Mesendoderm (in vitro differentiated cells): ENCODE measurements at places on chromosomes 11 and 22.

GRCh38 chr11:16841984-16842383 lies 103.5 kb downstream of the C11orf58 start:
- DNase-seq = no peak
- no peak overlapping the region for H3K27ac ChIP-seq
- H3K4me3 ChIP-seq = no peak overlapping the region
- H3K27me3 ChIP-seq = no peaks in the 10 kb centered on the region

DNA sequence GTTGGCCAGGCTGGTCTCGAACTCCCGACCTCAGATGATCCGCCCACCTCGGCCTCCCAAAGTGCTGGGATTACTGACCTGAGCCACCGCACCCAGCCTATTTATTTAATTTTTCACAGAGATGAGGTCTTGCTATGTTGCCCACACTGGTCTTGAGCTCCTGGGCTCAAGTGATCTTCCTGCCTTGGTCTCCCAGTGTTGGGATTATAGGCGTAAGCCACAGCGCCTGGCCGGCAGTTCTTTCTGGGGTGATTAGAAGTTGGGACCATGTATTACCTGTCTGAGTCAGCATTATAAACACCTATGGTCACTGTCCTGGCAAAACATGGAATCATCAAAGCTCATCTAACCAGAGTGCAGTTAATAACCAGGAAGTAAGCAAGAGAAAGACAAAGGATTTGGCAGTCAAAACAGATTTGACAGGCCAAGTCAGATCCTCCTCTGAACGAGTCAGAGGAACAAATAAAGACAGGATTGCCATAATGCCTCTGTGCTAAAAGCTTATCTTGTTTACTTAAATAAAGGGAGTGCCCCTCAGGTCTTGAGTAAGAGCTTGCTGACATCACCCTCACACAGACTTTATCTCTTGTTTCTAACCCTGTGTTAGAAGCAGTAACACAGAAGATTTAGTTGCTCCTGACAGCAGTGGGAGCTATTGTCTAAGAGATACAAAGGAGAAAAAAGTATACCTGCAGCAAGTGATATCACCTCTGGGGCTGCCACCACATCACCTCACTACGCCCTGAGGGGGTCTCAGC lies 3.7 kb downstream of the SERPIND1 start:
- no peaks in the 10 kb centered on the region for H3K36me3 ChIP-seq
- peak; percentile 83 for DNase-seq
- H3K27me3 ChIP-seq = no peaks in the 10 kb centered on the region
- H3K4me1 ChIP-seq = no peaks in the 10 kb centered on the region
- H3K4me3 ChIP-seq = no peak overlapping the region

DNA sequence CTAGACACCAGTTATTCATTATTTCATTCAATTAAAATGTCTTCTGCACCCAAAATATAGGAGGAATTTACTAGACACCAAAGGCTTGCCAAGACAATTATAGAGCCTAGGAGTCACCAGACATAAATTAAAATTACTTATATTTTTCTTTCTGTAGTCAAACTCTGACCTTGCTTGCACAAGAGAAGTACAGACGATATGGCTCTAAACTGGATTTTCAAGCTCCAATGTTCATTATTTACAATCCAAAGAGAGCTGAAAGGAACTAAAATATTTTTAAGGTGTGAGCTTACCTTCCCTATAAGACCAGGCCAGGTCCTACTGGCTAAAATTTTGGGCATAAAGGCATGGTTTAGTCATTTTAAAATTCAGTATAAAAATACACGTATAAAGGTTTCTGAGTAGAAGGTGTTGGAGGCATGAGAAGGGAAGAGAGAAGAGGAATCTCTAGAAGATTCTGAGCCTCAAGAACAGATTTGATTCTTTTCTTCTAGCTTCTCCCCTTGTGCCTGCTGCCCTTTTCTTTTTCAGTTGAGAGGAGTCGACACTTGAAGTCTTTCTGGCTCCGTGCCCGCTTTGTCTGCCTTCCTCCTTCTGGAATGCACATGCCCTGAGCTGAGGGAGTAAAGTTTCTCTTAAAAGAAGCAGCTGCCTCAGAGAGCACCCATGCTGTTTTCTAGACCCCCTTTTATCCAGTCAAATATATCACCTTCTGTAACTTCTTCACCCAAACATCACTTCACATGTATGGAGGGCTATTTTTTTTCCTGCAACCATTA lies 13.5 kb downstream of the C11orf97 start:
- no peak for DNase-seq
- no peaks in the 10 kb centered on the region for H3K36me3 ChIP-seq
- no peak overlapping the region for H3K27ac ChIP-seq
- H3K4me1 ChIP-seq = no peaks in the 10 kb centered on the region

GRCh38 chr11:126525702-126526101 lies 170.2 kb downstream of the ST3GAL4 start:
- H3K27me3 ChIP-seq = no peaks in the 10 kb centered on the region
- H3K4me3 ChIP-seq = no peak overlapping the region
- DNase-seq = no peak

DNA sequence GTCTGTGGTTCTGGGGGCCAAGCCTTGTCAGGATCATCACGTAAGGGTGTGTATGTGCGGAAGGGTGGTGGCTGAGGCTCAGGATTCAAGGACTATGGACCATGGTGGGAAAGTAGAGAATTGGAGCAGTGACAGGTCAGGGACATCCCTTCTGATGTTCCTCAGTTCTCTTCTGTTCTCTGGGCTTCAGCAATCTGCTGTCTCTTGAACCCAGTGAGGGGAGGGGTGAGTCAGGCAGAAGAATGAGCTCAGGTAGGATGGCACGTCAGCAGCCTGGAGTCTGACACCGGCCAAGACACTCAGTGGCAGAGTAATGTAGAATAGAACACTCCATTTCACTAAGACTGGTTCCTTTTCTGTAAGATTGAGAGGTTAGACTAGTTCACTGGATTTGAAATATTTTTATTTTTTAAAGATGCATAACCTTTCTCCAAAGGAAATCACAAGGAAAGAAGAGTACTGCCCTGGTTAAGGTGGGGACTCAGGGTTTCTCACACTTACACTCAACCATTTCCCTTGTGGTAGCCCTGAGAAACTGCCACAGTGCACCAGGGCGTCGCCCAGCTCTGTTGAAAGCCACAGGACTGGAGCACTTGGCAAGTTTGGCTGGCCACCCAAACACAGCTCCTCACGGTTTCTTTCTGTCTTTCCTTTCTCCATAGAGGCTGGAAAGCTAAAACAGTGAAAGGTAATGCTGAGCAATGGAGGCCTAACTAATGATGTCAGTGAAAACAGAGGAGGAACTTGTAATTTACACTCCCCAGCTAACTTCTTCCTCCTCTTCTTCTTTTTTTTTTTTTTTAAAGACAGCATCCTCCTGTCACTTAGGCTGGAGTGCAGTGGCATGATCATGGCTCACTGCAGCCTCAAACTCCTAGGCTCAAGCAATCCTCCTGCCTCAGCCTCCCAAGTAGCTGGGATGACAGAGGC lies 23.1 kb upstream of the MICAL2 start:
- H3K4me1 ChIP-seq = peaks cover 4% of the 10 kb centered on the region
- H3K27ac ChIP-seq = peak overlapping the region; percentile 29
- no peaks in the 10 kb centered on the region for H3K27me3 ChIP-seq
- H3K4me3 ChIP-seq = no peak overlapping the region
- DNase-seq = peak; percentile 66

- no peaks in the 10 kb centered on the region for H3K27me3 ChIP-seq
- H3K4me1 ChIP-seq = no peaks in the 10 kb centered on the region
- H3K4me3 ChIP-seq = no peak overlapping the region
- H3K27ac ChIP-seq = no peak overlapping the region
- no peak for DNase-seq
- H3K36me3 ChIP-seq = no peaks in the 10 kb centered on the region
Measured at GRCh38 chr22:23438216-23438615, 141.9 kb downstream of the IGLL1 start.

GRCh38 chr11:13183094-13183825 lies 94.3 kb upstream of the BMAL1 start:
- DNase-seq = peak; percentile 32
- H3K36me3 ChIP-seq = no peaks in the 10 kb centered on the region
- H3K4me3 ChIP-seq = no peak overlapping the region
- no peak overlapping the region for H3K27ac ChIP-seq
- no peaks in the 10 kb centered on the region for H3K27me3 ChIP-seq
- no peaks in the 10 kb centered on the region for H3K4me1 ChIP-seq

DNA sequence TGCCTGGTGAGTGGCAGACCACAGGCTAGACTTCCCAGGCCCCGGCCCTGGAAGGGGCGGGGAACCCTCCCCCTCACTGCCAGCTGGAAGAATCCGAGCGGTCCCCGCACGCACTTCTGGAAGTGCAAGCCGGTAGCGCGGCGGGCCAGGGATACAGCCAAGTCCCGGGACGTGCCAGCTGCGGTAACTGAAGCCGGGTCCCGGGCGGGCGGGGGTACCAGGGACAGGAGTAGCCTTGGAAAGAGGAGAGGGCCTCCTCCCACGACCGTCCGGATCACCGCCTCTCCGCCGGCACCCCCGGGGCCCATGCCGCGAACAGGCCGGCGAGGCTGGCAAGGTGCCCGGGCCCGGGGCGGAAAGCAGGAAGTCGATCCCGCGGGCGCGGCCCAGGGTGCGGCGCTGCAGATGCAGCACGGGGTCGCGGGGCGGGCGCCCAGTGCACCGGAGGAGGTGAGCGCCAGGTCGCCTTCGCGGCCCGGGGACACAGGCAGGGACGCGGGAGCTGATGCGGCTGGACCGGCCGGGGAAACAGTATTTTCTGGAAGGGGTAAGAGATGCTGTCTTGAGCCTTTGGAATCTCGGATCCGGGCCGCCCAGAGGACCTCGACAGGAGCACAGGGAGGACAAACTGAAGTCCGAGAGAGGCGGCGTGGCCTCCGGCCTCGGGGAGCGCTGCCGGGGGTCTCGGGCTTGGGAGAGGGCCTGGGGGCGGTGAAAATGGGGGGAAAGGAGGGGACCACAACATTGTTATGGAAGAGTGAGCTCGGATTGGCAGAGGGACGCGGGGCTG lies 783 bp upstream of the SLC35C1 start:
- no peaks in the 10 kb centered on the region for H3K27me3 ChIP-seq
- peak overlapping the region; percentile 69 for H3K4me3 ChIP-seq
- H3K27ac ChIP-seq = no peak overlapping the region
- H3K36me3 ChIP-seq = no peaks in the 10 kb centered on the region
- DNase-seq = peak; percentile 71

GRCh38 chr11:65241134-65241533 lies 20.6 kb upstream of the POLA2 start:
- no peaks in the 10 kb centered on the region for H3K36me3 ChIP-seq
- H3K4me3 ChIP-seq = no peak overlapping the region
- no peaks in the 10 kb centered on the region for H3K4me1 ChIP-seq
- no peak overlapping the region for H3K27ac ChIP-seq

DNA sequence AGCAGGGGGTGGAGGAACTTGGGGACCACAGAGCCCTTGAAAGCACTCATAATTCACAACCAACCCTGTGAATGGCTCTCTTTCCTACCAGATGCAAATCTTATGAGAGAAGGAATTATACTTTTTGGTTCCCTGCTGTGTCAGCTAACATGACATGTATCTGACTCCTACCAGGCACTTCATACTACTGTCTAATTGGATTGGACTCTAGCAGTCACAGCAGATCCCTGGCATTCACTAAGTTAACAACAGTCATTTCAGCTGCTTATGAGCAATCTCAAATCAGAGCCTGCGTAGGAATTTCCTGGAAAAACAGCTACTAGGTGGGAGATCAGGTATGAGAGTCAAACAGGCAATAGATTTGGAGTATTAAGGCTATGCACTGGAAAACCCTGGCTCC lies 11.1 kb upstream of the ENDOD1 start:
- no peaks in the 10 kb centered on the region for H3K36me3 ChIP-seq

- no peak overlapping the region for H3K4me3 ChIP-seq
- no peak overlapping the region for H3K27ac ChIP-seq
- peak; percentile 42 for DNase-seq
- H3K36me3 ChIP-seq = no peaks in the 10 kb centered on the region
- H3K27me3 ChIP-seq = no peaks in the 10 kb centered on the region
Measured at GRCh38 chr11:106961048-106961447, 57.2 kb downstream of the GUCY1A2 start.

DNA sequence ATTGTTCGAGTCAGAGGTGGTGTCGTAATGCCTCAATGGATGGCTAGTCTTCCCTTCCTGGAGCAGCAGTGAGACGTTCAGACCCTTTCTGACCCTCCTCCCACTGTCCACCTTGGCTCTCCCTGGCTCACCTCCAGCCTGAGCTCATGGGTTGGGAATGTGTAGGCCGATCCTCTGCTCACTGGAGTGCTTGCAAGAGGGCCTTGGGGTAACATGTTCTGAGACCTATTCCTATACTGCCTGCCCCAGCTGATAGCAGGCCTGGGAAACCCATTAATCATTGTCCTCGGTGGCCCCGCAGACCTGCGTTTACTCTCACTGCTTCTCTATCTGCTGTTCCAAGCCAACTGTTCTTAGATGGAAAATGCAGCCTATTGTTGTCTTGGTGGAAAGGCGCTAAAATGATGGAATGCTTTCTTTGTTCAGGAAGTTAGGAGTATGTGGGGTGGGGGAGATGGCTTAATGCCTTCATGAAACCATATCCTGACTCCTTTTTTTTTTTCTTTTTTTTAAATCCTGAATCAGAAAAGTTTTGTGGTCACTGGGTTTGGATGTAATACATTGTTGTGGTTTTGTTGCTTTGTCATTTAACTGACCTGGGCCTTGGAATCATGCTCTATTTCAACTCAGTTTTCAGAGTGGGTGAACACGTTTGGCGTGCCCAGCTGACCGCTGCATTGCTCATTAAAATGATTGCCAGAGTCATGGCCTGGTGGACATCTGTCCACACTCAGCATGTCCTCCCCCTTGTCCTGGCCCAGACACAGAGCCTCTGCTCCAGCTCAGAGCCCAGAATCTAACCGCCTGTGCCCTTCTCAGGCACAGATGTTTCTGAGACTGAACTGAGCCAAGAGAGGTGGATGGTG lies 72.5 kb downstream of the MICAL2 start:
- H3K4me3 ChIP-seq = no peak overlapping the region
- H3K27ac ChIP-seq = no peak overlapping the region
- H3K27me3 ChIP-seq = no peaks in the 10 kb centered on the region
- H3K4me1 ChIP-seq = peaks cover 5% of the 10 kb centered on the region

DNA sequence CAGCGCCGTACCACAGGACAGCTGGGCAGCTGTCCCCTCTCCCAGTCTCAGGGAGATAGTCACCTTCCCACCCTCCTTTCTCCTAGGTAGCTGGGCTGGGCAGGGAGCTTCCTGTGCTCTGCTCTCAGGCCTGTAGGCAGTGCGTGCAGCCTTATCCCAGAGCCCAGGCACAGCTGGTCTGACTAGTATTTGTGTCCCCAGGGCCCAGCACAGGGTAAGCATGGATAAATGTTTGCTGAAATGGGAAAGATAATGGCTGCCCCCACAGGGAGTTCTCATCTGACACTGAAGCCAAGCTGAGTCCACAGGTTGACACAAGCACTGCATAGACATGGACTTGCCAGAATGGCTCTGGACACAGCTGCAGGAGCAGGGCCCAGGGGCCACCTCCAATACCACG lies 9.8 kb downstream of the SLC15A3 start:
- H3K27me3 ChIP-seq = no peaks in the 10 kb centered on the region
- no peaks in the 10 kb centered on the region for H3K36me3 ChIP-seq
- no peak overlapping the region for H3K4me3 ChIP-seq
- no peaks in the 10 kb centered on the region for H3K4me1 ChIP-seq

GRCh38 chr11:78773077-78773476 lies 198.4 kb upstream of the NARS2 start:
- DNase-seq = no peak
- no peaks in the 10 kb centered on the region for H3K4me1 ChIP-seq
- H3K27ac ChIP-seq = no peak overlapping the region
